ENCODE measurements at places on chromosomes 16 and 17.

GRCh38 chr17:35519439-35519838 lies 18.0 kb downstream of the SLFN12L start:
- DNase-seq, result no peak

GRCh38 chr16:88084881-88085280 lies 133.6 kb downstream of the BANP start:
- DNase-seq, result no peak

DNA sequence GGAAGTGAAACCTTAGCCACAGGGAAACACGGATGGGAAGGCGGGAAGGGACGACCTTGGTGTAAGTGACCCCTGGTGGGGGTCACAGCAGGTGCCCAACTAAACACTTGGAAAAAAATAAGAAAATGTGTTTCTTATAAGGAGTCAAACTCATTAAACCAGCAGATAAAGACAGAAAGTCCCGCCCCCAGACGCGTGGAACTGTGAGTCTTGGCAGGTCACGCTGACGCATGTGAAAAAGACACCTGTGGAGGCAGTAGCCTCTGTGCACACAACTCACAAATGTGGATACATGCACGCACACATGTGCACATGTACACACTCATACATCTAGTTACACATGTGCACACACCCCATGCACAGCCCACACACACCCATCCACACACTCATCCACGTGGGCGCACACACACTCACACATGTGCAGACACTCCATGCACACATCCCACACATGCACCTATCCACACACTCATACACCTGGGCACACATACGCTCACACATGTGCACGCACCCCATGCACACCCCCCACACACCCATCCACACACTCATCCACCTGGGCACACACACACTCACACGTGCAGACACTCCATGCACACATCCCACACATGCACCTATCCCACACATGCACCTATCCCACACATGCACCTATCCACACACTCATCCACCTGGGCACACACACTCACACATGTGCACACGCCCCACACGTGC lies 432.4 kb downstream of the SOX9 start:
- DNase-seq, result no peak

GRCh38 chr17:50925296-50925891 lies 59.2 kb upstream of the TOB1 start:
- no peak for DNase-seq

DNA sequence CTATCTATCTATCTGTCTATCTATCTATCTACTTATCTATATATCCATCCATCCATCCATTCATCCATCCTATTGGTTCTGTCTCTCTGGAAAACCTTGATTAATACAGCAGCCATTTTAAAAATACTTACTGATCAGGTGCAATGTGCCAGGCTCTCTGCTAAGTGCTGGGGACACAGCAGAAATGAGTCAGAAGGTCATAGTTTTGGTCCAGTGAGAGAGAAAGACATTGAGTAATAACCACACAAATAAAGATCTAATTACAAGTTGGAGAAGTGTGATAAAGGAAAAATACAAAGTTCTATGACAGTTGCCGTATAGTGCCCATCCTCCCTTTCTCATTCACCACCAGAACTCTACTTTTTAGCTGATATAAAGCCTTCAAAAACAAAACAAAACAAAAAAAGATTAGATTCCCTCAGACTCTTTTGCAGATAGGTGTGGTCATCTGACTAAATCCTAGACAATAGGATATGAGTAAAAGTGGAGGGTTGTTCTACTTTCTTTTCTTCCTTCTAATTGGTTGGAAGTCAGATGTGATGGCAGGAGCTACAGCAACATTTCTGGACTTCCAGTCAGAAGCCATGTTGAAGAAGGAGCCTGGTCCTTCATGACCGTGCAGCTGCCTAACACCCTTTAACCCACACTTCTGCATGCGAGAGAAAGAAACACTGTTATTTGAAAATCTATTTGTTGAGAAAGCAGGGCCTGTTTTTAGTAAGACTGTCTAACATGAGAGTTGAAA lies 72.0 kb upstream of the TOX3 start:
- DNase-seq, result no peak

GRCh38 chr16:31386157-31386984 lies 6.8 kb upstream of the ITGAD start:
- DNase-seq, result peak; percentile 2

GRCh38 chr17:49227436-49228261 lies 2.9 kb downstream of the PHOSPHO1 start:
- DNase-seq, result peak; percentile 64

- peak; percentile 54 for DNase-seq
These were observed 16.8 kb downstream of the NQO1 start for GRCh38 chr16:69709456-69710084.

DNA sequence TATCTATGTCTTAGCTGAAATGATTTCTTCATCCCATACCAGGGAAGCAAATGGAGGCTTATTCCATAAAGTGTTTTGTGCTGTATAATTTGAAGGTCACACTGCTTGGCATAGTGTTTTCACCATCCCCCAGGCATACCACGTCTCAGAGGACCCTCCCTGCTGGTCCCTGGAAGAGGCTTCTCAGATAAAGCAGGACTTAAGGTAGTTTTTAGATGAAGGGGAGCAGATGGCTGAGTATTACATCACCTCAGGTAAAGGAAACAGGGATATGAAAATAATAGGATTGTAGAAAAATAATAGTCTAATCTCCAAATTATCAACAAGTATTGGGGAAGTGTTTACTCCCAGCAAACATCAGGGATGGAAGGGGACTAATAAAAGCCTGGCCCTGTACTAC lies 7.3 kb upstream of the SMG1 start:
- no peak for DNase-seq

DNA sequence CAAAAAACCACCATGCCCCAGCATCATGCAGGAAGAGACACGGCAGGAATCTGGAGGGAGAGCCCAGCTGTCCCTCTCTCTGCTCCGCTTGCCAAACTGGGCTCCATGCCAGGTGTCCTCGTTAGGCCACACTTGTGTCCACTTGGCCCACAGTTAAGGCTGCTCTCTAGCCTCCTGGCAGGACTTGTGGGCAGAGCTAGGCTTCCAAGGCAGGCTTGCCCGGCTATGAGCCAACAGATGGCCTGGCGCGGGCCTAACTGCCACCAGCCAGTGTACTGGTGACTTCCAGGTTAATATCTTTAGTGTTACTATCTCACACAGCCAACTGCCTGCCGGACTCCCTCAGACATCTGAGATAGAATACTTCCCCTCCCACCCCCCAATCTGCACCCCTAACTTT lies 10.6 kb downstream of the ATP6V0D1 start:
- no peak for DNase-seq

GRCh38 chr16:85395207-85395912 lies 217.8 kb upstream of the GSE1 start:
- DNase-seq, result no peak
